Hypothalamus (tissue), 51 donors: ENCODE measurements at places on chromosomes 11 and 22.

DNA sequence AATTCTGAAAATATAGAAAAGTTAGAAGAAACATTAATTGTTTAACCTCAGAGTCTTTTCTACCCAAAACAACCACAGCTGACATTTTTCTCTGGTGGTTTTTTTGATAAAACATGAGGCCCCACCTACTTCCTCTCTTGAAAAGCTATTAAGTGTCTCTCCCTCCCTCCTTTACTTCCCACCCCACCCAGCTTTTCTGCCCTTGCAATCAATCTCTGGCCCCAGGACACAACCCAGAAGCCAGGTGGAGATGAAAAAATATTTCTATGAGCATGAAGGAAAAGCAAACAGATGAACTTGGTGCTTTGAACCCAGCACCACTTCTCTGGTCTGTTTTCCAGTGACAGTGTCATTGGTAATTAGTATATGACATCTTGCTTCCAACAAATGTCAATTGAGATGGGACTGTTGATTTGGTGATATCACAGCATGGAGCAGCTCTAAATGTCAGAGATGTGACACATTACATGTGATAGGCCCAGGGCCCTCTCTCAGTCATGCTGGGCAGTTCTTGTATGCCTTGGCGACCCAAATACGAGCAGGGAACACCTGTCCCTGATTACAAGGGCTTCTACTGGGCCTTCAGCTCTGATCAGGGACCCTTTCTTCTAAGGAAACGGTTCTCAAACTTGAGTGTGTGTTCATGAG is 23.9 kb upstream of the TMPRSS13 start:
- DNase-seq = no peak

DNA sequence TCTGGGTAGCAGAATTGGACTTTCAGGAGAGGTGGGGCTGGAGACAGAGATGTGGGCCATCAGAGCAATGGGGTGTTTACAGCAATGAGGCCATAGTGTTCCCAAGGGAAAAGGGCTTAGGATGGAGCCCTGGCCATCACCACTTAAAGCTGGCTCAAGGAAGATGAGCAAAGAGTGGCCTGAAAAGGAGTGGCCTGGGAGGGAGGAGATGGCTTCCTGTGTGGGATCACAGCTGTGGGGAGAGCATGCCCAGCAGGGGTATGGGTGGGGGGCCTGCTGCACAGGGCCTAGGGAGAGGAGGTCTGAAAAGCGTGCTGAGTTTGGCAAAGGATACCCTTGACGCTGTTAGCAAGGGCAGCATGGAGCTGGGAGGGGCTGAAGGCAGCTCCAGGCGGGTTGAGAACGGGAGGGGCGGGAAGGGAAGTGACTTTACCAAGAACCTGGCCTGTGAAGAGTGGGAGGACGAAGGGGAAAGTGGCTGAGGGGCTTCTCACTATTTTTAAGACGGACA is 13.9 kb downstream of the LRRC32 start:
- DNase-seq = no peak

GRCh38 chr11:120996973-120997372 is 26.9 kb upstream of the TBCEL start:
- no peak for DNase-seq

DNA sequence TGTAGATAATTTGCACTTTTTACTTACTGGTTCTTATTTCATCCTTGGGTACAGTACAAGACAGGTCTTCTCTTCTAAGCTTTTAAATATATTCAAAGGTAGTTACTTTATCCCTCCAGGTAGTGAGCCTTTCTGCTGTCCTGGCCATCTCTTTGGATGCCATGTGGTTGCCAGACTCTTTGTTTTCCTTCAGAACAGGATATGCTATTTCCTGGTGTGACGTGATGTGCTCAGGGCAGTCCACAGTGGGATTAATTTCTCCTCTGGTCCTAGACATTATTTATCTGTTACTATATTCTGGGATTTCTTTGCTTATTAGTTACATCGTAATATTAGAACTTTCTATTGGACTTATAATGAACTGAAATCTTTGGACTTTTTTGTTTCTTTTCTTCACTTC is 63.7 kb downstream of the PPP6R3 start:
- no peak for DNase-seq

- DNase-seq = no peak
These were observed 215.1 kb downstream of the TMEM135 start for GRCh38 chr11:87252869-87253268.

- no peak for DNase-seq
These were observed 9.8 kb downstream of the YAP1 start for GRCh38 chr11:102119997-102120396.

DNA sequence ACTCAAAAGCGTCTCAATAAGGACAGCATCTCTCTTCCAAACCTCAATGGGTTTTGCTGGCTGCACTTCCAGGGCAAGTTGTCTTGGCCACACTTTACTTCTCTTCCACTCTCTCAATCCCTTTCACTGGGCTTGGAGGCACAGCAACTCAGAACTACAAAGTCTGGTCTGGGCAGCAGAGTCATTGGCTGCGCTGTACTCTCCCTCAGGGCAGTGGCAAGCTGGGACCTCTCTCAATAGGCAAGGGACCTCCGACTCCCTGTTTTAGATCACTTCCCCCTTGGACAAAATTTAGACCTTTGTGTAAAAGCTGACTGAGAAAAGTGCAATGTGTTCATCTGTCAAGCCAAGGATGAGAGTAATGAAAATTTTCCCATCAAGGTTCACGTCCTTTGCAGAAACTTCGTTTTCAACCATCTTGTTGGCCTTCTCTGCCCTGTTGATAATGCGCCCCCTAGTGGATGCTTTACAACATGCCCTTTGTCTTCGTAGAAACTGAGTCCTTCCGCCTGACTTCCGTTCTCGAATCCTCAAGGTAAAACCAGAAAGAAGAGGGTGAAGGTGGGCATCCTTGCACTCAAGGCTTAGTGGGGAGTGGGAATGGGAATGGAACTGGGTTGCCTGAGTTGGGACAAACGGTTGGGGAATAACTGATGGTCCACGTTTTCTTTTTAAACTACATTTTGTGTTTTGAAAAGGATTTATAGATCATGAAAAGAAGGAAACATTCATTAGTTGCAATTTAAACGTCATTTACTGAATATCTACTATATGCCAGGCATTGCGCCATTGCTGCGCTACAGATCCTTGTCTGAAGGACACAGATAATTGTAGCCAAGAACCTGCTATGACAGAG is 99.1 kb downstream of the CD44 start:
- no peak for DNase-seq

GRCh38 chr11:116656011-116656410 is 116.8 kb downstream of the BUD13 start:
- DNase-seq = no peak

DNA sequence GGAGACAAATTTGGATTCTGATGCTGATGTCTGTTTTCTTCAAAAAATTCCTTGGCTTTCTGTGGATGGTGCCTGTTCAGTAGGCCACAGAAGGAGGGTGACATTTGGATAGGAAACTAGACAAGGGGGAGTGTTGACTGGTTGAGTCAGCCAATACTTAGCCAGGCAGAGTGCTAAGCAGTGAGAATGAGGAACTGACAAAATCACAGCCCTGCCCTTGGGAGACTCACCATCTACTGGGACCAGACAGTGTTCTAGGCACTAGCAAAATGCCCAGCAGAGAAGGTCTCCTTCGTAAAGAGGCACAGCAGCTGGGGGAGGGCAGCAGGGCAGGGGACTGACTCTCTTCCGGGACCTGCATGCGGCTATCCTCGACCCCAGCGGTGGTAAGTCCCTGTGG is 190.2 kb downstream of the DSCAML1 start:
- DNase-seq = no peak

DNA sequence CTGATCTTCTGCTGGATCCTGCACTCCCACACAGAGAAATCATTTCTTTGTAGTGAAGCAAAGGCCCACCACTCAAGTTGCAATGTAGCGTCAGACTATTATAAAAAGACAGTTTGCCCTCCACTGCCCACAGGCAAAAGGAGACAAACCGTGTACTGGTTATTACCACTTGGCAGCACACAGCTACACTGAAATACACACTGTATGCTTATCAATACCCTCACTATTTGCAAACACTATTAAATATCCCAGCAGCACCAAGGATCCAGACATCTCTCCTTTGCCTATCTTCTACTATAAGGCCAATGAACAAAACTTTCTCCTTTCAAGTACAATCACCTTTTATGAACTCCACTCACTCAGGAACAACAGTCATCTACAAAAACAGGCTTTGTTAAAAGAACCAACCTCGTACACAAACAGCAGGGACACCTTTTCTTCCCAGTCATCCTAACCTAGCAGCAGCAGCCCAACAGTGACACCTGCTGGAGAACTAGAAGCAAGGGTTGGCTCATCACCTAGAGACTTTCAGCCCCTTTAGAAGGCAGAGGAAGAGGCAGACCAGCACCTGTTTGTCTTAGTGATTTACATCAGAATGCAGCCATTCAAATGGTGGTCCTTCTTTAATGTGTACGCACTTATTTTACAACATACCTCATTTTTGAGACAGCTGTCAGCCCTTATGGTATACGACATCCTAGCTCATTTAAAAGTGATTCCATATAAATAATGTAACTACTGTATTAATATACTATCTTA is 56.1 kb downstream of the AMBRA1 start:
- peak; percentile 11 for DNase-seq

- DNase-seq = no peak
These were observed 1.1 kb upstream of the PITPNB start for GRCh38 chr22:27919942-27920755.

GRCh38 chr11:111736621-111737443 is 29.4 kb downstream of the PPP2R1B start:
- DNase-seq = peak; percentile 26

GRCh38 chr11:65976216-65977176 is 15.0 kb downstream of the SART1 start:
- DNase-seq = no peak

GRCh38 chr22:47474895-47475294 is 712.4 kb downstream of the TBC1D22A start:
- no peak for DNase-seq

DNA sequence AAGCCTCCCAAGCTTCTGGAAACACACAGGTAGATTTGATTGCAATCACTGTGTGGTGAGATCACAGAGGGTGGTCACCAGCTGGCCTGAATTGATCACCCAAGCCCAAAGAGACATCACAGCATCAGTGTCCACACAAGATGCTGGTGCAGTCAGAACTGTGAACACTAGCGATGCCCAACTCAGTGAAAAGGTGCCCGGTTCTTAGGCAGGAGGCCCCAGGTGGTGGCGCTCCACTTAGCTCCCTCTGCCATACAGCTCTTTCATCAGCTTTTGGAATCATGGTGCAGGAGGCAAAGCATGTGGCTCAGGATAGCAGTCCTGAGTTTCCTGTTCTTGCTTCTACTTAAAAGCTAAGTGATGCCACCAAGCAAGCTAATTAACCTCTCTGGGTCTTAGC is 11.1 kb downstream of the DGCR2 start:
- DNase-seq = no peak

GRCh38 chr22:50072714-50073538 is 12.3 kb downstream of the MLC1 start:
- DNase-seq = no peak

DNA sequence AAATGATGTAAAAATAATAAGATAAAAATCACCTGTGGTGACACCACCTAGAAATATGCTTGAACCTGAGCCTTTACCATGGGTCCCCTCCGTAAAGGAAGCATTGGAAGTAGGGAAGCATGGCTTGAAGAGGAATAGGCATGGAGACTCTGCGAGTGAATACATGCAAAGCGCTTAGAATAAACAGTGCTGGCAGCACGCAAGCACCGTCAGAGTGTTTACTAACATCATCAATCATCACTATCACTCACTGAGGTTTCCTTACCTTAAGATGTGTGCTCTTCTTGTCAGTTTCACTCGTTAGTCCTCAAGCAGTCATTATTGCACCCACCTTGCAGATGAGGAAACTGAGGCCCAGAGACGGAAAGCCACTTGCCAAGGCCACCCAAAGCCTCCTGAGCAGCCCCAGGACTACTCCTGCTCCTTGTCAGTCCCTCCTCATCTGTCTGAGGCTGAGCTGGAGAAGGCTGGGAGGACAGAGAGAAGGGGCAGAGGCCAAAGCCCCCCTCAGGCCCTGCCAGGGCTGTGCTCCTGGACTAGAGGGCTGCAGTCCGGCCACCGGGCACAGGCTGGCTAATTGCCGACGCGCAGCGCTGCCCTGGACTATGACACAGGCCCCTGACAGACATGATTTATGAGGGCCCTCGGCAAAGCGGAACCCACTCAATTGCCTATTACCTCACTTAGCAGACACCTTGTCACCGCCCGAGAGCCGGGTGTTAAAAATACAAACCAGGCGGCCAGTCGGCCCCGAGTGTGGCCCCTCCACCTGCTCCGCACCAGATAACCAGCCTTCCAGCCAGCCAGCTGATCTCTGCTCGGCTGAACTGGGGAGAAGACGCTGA is 168.9 kb downstream of the MN1 start:
- DNase-seq = no peak

- no peak for DNase-seq
These were observed 16.5 kb downstream of the HIPK3 start for GRCh38 chr11:33273656-33274055.

- no peak for DNase-seq
These were observed 7.7 kb downstream of the FZD4 start for GRCh38 chr11:86947541-86947940.
